ENCODE measurements at places on chromosomes 11 and 22.

- peak; percentile 43 for DNase-seq
Measured at GRCh38 chr11:65204646-65205601, 23.2 kb downstream of the CAPN1 start.

DNA sequence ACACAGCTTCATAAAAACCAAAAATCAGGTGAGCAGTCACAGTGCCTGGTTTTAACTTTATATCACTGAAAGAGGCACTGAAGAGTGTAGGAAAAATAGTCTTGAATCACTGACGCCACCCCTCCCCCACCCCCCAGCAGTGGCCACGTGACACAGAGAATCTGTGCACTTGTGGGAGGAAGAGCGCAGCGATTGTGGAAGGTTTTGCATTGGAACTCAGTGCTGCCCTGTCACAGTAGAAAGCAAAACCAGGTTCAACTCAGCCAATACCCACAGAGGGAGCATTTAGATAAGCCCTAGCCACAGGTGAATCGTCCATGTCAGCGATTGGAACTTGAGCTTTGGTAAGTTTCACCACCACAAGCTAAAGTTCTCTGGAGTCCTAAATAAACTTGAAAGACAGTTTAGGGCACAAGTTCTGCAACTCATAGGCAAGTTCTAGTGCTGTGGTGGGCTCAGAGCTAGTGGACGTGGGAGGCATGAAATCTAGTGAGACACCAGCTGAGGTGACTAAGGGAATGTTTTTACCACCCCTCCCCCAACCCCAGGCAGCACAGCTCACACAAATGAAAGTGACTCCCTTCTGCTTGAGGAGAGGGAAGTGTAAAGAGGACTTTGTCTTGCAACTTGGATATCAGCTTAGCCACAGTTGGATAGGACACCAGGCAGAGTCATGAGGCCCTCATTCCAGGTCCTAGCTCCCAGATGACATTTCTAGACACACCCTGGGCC lies 13.3 kb downstream of the OR52B2 start:
- no peak for DNase-seq

DNA sequence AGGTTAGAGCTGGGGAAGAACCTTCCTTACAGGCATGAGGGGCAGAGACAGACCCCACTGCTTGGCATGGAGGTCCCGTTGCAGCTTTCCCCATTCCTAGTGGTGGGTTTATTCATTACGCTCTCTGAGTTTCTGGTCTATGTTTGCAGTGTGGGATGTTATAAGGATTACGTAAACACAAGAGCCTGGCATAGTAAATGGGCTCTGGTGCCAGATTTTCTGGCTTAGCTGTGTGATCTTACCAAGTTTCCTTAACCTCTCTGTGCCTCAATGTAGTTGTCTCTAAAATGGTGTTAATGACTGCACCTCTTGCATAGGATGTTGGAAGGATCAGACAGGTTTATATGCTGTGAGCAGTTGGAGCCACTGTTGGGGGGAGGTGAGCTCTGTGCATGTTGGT lies 15.1 kb downstream of the DTX4 start:
- no peak for DNase-seq

DNA sequence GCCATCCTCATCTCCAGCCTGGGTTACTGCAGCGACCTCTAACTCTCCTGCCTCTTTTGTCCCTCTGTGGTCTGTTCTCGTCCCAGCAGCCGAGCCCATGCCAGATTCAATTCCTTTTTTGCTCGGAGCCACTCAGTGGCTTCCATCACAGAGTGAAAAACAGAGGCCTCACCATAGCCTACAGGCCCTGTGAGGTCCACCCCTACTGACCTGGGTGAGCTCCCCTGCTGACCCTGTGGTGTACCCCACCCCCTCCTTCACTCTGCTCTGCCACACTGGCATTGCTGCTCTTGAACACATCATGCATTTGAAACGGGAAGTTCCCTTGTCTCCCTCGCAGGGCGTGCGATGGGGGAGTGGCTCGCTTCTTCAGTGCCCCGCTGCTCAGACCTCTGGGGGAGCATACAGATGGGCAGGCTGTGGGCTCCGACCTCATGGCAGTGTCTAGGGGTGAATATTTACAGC lies 2.1 kb downstream of the AIP start:
- no peak for DNase-seq

GRCh38 chr22:17639247-17639741 lies 737 bp downstream of the BCL2L13 start:
- DNase-seq: no peak

DNA sequence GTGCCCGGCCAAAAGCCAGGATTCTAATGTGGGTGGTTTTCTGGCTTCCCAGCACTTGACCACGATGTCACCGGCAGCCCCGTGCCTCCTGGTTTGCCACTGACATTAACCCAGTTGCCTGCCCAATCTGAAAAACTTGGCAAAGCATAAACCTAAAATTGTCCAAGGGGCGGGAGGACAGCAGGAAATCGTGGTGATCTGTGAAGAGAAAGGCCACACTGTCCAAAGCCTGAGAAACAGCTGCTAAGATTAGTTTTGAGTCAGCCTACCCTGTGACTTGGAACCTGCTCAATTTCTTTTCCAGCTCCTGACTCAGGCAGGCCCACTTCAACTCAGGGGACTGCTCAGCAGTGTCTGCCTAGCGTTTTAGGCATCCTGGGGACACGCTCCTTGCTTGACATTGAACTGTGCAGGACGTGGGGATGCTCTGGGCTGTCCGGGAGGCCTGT lies 8.2 kb upstream of the F2 start:
- DNase-seq: no peak

GRCh38 chr11:68543594-68543993 lies 83.0 kb downstream of the PPP6R3 start:
- no peak for DNase-seq

DNA sequence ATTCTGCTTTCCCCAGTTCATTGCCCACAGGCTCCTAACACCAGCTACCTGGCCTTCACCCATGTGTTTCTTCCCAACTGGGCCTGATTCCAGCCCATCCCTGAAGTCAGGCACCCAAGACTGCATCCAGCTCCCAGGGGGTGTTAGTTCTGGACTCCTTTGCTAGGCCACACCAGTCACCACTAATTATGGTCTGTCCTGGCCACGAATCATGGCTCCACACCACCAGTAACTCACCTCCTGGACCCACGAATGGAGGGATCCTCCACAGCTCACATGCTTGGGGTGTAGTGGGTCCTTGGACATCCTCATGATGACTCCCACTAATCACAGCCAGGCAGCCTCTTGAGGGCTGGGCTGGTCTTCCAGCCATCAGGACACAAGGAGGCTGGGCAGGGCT lies 3.6 kb upstream of the RASL10A start:
- no peak for DNase-seq

- DNase-seq: no peak
Measured at GRCh38 chr11:59197991-59198390, 14.7 kb downstream of the MPEG1 start.

GRCh38 chr11:94973099-94973968 lies at the start of the genes CWC15 and KDM4D:
Gene CWC15, minus strand, starts transcription at chr11:94973556. Its CDS starts 1,371 bp downstream, at chr11:94972185.
Gene KDM4D, plus strand, starts transcription at chr11:94973709. Its CDS starts 23,664 bp downstream, at chr11:94997373.
- DNase-seq: peak; percentile 85

- no peak for DNase-seq
Measured at GRCh38 chr22:22838148-22838786, 49.3 kb upstream of the IGLL5 start.

DNA sequence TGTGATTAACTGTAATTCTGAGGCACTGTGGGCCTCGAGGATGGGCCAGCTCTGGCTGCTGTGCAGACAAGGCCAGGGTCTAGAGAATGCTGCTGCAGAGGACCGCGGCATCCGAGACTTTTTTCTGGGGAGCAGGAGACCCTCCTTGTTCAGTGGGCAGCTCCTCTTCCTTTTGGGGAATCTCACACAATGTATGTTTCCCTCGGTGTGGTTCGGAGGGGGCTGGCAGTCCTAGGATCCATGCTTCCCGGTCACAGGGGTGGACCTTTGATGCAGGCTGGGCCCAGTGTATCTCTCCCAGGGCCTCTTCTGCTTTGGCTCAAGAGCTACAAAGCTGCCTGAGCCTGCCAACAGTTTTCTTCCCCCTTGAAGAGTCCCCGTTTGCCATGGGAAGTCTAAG lies 31.5 kb downstream of the MYEOV start:
- DNase-seq: no peak

- no peak for DNase-seq
Measured at GRCh38 chr11:122745111-122745510, 89.6 kb downstream of the UBASH3B start.

DNA sequence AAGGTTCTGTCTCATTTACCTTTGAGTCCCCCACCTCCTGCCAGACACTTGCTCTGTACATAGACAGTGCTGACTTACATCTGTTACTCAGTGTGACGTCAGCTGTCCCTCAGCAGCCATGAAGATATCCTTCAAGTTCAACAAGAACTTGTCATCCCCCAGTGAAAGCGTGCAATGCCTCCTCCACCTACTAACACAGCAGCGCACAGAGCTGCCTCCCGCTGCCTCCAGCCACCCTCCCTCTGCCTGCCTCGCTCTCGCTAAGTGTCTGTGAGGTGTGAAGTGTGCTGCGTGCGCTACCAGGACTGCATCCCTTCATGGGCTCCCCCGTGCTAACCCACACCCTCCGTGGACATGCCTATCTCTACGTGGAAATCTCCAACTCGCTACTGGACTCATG lies 621.4 kb downstream of the BRD1 start:
- DNase-seq: no peak

DNA sequence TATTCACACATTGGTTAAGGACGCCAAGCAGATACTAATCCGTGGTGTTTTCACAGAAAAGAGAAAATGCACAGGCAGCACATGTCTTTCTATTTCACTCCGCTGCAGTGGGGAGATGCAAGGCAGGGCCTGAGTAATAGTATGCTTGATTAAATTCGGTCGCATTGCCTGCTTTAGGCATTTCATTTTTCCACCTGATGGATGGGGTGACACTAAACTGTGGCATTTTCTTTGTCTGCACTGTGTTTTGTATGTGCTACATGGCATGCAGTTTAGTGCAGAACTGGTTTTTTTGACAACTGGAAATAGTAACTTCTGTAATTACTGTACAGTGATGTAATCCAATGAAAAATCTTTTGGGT lies 94.9 kb downstream of the SLC17A6 start:
- DNase-seq: no peak

- DNase-seq: no peak
Measured at GRCh38 chr11:76655501-76656049, 15.0 kb downstream of the LRRC32 start.

DNA sequence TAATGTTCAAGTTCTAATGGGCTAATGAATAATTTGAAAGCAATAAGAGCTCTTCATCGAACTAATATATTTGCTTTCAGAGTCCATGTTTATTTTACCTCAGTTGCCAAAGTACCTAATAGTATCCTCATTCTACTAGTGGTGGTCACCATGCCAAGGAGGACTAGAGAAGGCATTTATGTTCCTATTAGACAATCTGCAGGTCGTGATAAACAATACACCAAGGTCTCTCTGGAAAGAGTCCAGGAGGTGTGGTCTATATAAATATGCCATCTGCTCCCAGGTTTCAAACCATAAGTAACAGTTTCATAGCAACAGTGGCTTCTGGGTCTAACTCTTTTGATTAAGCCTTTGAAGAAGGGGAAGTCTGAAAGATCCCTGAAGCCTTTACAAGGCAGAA lies 42.9 kb downstream of the ARFGAP3 start:
- DNase-seq: no peak

- no peak for DNase-seq
Measured at GRCh38 chr11:67376873-67377808, 3.7 kb upstream of the CLCF1 start.

DNA sequence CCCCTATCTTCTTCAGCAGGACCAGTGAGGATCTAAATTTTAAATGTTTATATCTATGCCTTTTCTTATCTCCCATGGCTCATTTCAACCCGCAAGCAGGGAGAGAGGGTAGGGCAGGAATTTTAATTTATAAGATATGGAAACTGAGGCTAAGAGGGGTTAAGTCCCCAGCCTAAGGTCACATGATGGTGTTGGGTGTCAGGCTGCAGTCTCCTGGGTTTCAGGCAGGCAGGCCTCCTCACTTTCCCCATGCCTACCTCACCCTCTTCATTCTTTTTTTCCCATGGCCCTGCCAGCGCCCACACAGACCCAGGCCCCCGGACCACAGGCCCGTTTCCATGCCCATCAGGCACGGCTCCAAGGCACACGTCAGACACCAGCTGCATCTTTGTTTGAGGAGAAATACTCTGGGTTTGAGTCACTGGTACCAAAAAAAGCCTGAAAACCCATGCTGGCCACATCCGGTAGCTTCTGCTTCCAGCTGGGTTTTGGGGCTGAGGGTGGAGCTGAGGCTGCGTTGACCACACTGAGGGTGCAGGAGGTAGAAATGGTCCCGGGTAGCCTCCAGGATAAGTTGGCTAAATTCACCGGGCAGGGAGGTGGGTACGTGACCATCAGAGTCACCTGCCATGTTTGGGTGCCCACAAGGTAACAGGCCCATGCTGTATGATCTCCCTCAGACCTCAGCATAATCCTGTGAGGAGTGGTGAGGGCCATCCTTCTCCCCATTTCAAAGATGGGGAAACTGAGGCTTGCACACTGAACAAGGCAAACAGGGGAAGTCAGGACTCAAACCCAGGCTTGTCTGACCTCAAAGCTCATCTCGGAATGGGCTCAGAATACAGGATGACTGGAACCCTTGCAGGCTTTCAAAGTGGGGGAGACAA lies 7.5 kb downstream of the CRYBB1 start:
- DNase-seq: no peak

DNA sequence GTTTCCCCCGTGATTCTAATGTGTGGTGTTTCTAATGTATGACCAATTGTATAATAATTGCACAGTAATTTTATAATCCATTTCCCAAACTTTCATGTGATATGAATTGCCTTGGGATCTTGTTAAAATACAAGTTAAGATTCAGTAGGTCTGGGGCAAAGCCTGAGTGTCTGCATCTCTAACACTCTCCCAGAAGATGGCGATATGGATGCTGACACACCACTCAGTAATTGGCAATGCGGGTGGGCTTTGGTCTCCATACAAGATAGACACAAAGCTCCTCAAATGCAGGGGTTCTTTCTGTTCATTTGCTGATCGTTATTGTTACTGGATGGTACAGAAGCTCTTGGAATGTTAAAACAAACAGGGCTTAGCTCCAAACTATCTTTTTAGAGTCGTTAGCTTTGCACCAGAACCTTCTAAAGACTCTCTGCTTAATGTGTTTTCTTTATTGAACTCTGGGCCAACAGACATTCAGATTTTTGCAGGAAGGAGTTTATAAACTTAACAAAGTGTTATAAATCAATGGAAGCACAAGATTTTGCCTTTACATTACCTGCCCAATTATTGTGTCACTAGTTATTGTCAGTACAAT lies 45.4 kb upstream of the ANO3 start:
- DNase-seq: no peak

- no peak for DNase-seq
Measured at GRCh38 chr11:72781063-72781312, 12.9 kb downstream of the STARD10 start.

- DNase-seq: no peak
Measured at GRCh38 chr22:17097062-17097461, 12.3 kb downstream of the IL17RA start.

GRCh38 chr11:122632181-122632824 lies 23.2 kb upstream of the UBASH3B start:
- no peak for DNase-seq

- no peak for DNase-seq
Measured at GRCh38 chr11:100673063-100673462, 14.0 kb upstream of the ARHGAP42 start.

GRCh38 chr22:48941033-48941902 lies 886.4 kb downstream of the BRD1 start:
- no peak for DNase-seq
